ENCODE measurements at places on chromosomes 11 and 22.

DNA sequence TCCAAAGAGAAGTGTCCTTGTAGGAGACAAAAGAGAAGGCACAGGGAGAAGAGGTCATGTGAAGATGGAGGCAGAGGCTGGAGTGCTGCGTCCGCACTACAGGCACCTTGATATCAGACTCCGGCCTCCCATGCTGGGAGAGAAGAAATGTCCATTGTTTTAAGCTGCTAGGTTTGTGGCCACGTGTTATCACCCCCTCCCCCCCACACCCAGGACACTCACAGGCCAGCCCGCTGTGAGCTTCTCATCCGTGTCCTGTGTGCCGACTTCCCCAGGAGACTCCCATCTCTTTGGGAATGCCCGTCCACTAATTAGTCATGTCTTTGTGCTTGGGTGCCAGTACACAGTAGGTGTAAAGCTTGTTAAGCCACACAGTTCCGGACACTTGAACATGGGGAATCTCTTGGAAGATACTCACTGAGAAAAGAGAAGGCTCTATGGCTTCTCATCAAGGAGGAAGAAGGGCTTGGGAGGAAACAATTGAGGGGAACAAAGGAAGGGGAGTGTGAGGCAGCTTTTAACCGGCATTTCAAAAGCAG, 1234.7 kb downstream of the TBC1D22A start:
- no peak for DNase-seq

- DNase-seq: no peak
Measured at GRCh38 chr11:2295971-2296912, 5.5 kb downstream of the C11orf21 start.

- no peak for DNase-seq
Measured at GRCh38 chr11:114077482-114078305, 18.2 kb downstream of the ZBTB16 start.

- no peak for DNase-seq
Measured at GRCh38 chr11:13143486-13144297, 133.9 kb upstream of the BMAL1 start.

DNA sequence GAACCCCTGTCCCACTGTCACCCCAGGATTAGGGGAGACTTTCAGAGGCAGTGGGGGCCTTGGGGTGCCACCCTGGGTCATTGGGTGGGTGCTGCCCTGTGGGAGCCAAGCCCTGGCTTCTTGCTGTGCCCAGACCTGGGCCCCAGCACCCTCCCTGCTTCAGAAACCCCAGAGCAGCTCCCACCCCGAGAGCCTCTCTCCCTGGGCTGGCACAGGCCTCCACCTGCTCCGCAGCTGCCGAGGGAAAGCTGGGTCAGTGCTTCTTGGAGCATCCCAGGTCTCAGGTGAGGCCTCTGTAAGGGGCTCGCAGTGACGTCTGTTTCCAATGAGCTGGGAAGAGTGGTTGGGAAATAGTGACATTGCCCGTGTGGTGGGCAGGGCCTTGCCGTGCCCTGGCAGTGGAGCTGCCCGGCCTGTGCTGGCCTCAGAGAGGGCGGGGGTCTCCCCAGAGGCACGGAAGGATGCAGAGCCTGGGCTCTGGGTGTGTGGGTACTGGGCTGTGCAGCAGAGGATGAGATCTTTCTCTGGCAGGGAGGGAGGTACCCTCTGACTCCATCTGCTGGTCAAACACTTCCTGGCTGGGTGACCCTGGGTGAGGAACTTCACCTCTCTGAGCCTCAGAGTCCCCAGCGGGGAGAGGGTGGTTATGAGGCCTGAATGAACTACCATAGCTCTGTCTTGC, 23.0 kb downstream of the C22orf23 start:
- DNase-seq: no peak

DNA sequence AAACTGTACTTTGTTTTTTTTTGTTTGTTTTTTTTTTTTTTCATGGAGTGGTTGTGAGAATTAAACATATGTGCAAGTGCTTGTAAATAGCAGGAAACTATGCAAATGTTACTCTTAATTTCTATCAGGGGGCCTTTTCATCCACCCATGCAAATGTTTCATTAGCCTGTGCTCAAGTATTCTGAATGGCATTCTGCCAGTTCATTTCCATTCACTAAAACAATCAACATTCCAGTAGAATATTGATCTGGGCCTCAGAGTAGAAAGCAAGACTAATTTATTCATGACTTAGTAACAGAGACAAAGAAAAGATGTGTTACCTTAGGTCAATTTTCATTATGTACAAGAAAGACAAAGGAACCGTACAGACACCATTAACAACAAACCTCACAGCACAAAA, 971.4 kb downstream of the DLG2 start:
- DNase-seq: no peak

GRCh38 chr22:25712661-25713400, 29.2 kb upstream of the MYO18B start:
- no peak for DNase-seq

GRCh38 chr22:17436981-17437412, 67.7 kb downstream of the CECR2 start:
- DNase-seq: no peak

DNA sequence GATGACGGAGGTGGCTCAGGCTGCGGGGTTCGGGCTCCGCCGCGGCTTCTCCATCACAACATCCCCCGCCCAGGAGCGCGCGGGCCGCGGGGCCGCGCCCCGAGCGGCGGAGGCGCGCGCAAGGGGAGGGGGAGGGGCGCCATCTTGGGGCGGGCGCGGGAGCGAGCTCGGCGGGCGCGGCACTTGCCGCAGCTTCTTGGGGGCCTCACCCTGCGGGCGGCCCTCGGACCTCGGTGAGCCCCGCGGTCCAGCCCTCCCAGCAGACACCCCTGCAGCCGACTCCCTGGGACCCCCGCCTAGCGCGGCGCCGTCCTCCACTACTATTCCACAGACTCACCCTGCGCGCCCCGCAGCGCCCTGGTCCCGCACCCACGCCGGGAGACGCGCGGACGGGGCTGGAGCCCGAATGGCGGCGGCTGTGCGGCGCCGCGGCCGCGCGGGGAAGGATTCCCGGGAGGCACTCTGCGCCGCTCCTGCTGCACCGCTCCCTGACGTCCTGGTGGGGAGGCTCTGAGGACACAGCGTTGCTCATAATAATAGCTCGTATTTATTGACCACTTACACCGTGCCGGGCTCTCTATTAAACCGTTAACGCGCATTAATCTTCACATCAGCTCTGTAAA, at the start of gene APBB1:
Gene APBB1 (minus strand): TSS at position 86 of the 623 bp plus-strand sequence. CDS start 7,747 bp downstream, outside the sequence.
- peak; percentile 60 for DNase-seq

DNA sequence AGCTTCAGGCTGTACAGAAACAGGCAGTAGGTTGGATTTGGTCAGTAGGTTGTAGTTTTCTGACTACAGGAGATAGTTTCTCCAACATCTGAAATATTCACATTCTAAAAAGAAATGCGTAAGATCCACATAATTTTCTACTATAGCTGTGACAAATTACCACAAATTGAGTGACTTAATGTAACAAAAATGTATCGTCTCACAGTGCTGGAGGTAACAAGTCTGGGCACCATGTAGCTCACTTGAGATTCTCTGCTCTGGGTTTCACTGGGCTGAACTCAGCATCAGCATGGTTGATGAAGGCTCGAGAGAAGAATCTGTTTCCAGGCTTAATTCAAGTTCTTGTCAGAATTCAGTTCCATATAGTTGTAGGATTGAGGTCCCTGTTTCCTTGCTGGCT, 350.9 kb upstream of the CCDC179 start:
- no peak for DNase-seq

- DNase-seq: no peak
Measured at GRCh38 chr11:102287964-102288724, 29.1 kb upstream of the BIRC3 start.

Data from stimulated activated CD4-positive, alpha-beta T cell treated with anti-CD3 and anti-CD28 coated beads, TNF-alpha, amount 100 ng/mL, for 4 hours (primary cell).